ENCODE measurements at places on chromosomes 1 and 21.

GRCh38 chr1:34763142-34763781 is 3.7 kb downstream of the GJB4 start:
- no peak for DNase-seq

DNA sequence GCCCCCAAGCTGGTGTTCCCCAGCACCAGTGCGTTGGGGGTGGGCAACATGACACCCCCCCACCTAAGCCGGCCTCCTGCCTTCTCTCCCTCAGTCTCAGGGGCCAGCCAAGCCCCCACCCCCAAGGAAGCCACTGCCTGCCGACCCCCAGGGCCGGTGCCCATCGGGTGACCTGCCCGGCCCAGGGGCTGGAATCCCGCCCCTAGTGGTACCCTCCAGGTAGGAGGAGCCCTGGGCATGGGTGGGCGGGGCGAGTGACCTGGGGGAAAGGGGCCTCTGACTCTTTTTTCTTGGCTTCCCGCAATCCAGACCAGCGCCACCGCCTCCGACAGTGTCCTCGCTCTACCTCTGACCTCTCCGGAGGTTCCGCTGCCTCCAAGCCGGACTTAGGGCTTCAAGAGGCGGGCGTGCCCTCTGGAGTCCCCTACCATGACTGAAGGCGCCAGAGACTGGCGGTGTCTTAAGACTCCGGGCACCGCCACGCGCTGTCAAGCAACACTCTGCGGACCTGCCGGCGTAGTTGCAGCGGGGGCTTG is 1.3 kb upstream of the EFNA4 start:
- no peak for DNase-seq

DNA sequence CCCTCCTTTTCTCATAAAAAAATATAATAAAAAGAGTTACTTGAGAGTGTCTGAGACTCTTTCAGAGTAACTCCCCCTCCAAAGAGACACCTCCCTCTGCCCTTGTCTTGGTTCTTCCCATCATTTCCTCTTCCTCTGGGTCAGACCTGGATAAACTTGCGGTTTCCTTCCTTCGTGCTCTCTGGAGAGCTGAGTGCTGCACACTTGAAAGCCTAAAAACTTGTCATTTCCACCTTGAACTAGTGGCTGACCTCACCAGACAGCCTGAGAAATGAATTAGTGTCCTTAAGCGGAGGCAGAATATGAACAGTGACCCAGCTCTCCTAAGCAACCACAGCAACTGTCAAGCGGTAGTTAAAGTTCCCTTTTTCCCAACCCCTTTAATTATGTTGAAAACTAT is 88.4 kb upstream of the PROX1 start:
- no peak for DNase-seq

- no peak for DNase-seq
These were observed 423.9 kb downstream of the PTBP2 start for GRCh38 chr1:97145321-97145956.

DNA sequence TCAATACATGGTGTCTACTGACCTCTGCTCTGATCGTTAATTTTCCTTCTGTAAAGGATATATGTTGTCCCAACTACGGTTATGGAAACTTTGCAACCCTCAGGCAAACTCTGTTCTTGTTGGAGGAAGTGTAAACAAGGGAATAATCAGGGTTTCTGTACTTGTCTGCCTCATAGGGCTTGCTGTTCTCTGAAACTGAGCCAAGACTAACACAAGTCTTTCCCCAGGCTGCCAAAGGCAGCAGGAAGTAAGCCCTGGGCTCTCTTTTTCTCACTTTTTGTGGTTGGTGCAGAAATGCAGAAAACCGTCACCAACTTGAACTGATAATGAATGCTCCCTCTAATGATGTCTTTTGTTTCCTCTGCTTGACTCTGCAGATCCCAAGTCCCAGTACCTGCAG is 7.6 kb downstream of the CYP4X1 start:
- DNase-seq: no peak

- DNase-seq: no peak
These were observed 16.2 kb upstream of the MARK1 start for GRCh38 chr1:220511785-220512184.

DNA sequence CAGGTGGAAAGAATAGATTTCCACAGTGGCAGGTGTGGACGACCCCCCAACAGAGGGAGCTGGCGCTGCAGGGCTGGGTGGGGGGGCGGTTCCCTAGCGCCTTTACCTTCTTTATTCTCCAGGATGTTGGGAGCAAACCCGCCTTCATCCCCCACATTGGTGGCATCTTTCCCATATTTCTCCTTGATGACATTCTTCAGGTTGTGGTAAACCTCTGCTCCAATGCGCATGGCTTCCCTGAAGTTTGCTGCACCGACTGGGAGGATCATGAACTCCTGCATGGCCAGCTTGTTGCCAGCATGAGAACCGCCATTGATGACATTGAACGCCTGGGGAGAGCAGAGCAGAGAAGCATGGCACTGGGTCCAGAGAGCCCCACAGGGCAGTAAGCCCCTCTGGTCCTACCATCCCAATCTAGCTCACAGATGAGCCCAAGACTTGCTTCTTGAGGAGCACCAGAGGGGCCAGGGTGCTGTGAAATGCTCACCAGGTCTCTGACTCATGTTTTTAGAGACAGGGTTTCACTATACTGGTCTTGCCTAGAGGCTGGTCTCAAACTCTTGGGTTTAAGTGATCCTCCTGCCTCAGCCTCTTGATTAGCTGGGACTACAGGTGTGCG is 12.2 kb downstream of the ENO1 start:
- DNase-seq: no peak

GRCh38 chr1:229043115-229043514 is 227.8 kb upstream of the RAB4A start:
- no peak for DNase-seq

GRCh38 chr1:17335821-17336710 is 28.1 kb downstream of the PADI4 start:
- peak; percentile 18 for DNase-seq

DNA sequence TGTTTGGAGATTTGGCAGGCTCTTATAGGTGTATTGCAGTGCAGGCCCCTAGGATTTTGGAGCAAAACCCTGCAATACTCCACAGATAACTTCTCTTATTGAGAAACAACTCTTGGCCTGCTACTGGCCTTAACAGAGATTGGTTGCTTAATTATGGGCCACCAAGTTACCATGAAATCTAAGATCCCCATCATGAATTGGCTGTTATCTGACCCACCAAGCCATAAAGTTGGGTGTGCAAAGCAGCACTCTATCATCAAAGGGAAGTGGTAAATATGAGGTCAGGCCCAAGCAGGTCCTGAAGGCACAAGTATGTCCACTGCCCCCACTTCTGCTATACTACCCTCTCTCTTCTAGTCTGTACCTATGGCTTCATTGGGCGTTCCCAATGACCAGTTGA is 130.0 kb upstream of the TNFSF4 start:
- DNase-seq: no peak
